ENCODE measurements at places on chromosomes 5 and 9.

GRCh38 chr9:105242557-105242956 is 1.9 kb upstream of the SLC44A1 start:
- DNase-seq: no peak

GRCh38 chr5:101664071-101664791 is 631.9 kb downstream of the SLCO4C1 start:
- DNase-seq: no peak

DNA sequence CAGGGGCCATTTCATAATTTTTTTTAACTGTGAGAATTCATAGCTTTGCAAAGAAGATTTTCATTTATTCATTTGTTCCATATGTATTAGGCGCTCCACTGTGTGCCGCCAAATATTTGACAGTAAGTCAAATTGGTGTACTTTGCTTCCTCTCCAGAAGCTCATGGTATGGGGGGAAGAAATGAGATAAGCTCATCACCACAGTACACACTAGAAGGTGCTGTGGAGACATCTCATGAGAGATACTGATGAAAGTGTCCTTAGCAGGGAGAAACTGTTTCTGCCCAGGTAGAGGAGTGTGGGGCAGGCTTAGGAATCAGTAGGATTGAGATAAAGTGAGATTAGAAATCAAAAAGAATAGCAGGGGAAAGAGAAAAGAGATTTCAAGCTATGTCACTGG is 136.2 kb downstream of the CDH6 start:
- no peak for DNase-seq

GRCh38 chr5:179309751-179310320 is 35.4 kb downstream of the ADAMTS2 start:
- DNase-seq: no peak

Data from NCI-H187 treated with DMSO at 0.1 percent for 48 hours (cell line).